Caco-2 (cell line): ENCODE measurements at places on chromosomes 6 and 20. TPM values are rescaled to one million over a fixed set of nuclear protein-coding genes. Genes with fewer than 3 reads are reported as not detected.

- H3K36me3 ChIP-seq: peaks cover 6% of the 10 kb centered on the region; the same call in 1 of the 2 replicates
- no peaks in the 10 kb centered on the region for H3K27me3 ChIP-seq
- peak overlapping the region; percentile 91 for H3K27ac ChIP-seq
- H3K4me3 ChIP-seq: peak overlapping the region; percentile 68
- peak; percentile 91 for DNase-seq
Measured at GRCh38 chr20:62066339-62066982, 780 bp upstream of the TAF4 start.

The CAGE1 gene
- total RNA-seq: 0.26 and 0.59 TPM in 2 replicates

The RAD21L1 gene
- total RNA-seq: not detected in 2 replicates

- peaks cover 60% of the 10 kb centered on the region for H3K4me1 ChIP-seq
- no peaks in the 10 kb centered on the region for H3K27me3 ChIP-seq
- peak overlapping the region; percentile 99 for H3K27ac ChIP-seq
- H3K36me3 ChIP-seq: 0 out of 2 replicates have a peak, but pooled peaks cover 2% of the 10 kb centered on the region
Measured at GRCh38 chr20:17965042-17965697, 3.4 kb downstream of the SNX5 start.

DNA sequence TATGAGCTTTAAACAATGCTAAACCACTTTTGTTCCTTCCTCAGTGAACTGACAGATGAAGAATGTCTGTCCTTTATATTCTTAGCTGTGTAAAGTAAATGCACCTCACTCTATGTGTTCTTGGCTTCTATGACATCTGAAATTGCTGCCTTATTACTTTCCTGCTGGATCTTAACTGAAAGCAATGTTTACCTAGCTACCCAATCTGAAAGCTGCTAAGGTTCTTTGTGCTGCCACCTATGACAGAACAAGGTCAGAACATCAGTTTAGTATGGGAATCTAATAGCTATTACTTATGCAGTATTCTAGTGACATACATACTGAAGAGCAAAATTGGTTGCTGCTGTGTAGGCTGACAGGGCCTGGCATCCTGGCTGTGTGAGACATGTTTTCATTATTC is 444.1 kb downstream of the KHDRBS2 start:
- no peak for DNase-seq
- no peaks in the 10 kb centered on the region for H3K4me1 ChIP-seq
- no peak overlapping the region for H3K4me3 ChIP-seq
- no peaks in the 10 kb centered on the region for H3K36me3 ChIP-seq

GRCh38 chr6:116461331-116461931 is at the start of gene CALHM6:
Gene CALHM6, plus strand, starts transcription at chr6:116461375. Its CDS starts 555 bp downstream, at chr6:116461930.
- H3K36me3 ChIP-seq: no peaks in the 10 kb centered on the region
- no peak for DNase-seq
- H3K27ac ChIP-seq: no peak within 1 kb of the TSS
- no peak within 1 kb of the TSS for H3K4me3 ChIP-seq

DNA sequence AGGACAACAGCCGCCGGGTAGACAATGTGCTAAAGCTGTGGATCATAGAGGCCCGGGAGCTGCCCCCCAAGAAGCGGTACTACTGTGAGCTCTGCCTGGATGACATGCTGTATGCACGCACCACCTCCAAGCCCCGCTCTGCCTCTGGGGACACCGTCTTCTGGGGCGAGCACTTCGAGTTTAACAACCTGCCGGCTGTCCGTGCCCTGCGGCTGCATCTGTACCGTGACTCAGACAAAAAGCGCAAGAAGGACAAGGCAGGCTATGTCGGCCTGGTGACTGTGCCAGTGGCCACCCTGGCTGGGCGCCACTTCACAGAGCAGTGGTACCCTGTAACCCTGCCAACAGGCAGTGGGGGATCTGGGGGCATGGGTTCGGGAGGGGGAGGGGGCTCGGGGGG is 16.7 kb upstream of the ZBTB9 start:
- H3K4me3 ChIP-seq: no peak overlapping the region
- no peaks in the 10 kb centered on the region for H3K27me3 ChIP-seq
- no peaks in the 10 kb centered on the region for H3K36me3 ChIP-seq
- H3K27ac ChIP-seq: no peak overlapping the region

DNA sequence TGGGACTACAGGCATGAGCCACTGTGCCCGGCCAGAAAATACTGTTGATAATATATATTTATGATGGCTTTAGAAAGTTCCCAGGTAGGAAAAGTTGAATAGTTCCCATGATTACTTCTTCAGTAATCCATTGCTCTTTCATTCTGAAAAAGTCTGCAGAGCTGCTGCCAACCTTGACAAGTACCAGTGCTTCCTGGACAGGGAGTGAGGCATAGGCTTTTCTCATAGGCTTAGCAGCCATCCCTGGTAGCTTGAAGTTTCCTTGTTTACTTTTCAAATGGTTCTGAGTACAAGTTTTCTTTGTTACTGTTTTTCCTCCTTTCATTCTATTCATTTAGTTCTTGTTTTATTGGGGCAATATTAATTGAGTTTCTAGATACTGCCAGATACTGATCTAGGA is 7.8 kb downstream of the RWDD1 start:
- no peaks in the 10 kb centered on the region for H3K27me3 ChIP-seq
- H3K36me3 ChIP-seq: no peaks in the 10 kb centered on the region

The DLL1 gene
- 6.6 and 8.1 TPM in 2 replicates for total RNA-seq

GRCh38 chr6:148441454-148441911 is 98.8 kb downstream of the SASH1 start:
- no peak for DNase-seq
- H3K4me1 ChIP-seq: peaks cover 42% of the 10 kb centered on the region
- no peaks in the 10 kb centered on the region for H3K36me3 ChIP-seq
- H3K27me3 ChIP-seq: no peaks in the 10 kb centered on the region
- H3K4me3 ChIP-seq: no peak overlapping the region

DNA sequence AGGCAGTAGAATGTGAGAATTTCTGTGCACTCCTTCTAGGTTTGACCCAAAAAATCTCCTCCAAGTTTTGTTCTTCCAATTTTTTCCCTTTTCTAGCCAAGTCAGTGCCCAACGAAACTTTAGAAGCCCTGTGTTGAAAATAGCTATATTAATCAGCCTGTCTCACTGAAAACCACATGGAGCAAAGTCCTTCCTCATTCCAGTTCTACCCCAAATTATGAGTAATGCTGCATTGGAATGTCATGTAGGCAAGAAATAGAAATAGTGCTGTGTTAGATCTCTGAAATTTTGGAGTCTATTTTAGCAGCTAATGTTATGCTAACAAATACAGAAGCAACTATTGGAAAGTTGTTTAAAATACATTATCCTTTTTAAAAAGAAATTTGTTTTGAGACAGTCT is 725.5 kb downstream of the TBC1D32 start:
- H3K36me3 ChIP-seq: no peaks in the 10 kb centered on the region
- H3K4me3 ChIP-seq: no peak overlapping the region
- H3K27ac ChIP-seq: no peak overlapping the region
- no peak for DNase-seq

The COL21A1 gene
- 1.2 and 1.3 TPM in 2 replicates for total RNA-seq

GRCh38 chr6:75612434-75612833 is 10.8 kb downstream of the SENP6 start:
- no peak overlapping the region for H3K27ac ChIP-seq
- H3K4me3 ChIP-seq: no peak overlapping the region
- H3K27me3 ChIP-seq: no peaks in the 10 kb centered on the region
- no peaks in the 10 kb centered on the region for H3K36me3 ChIP-seq
- no peaks in the 10 kb centered on the region for H3K4me1 ChIP-seq

- no peak for DNase-seq
- H3K4me1 ChIP-seq: no peaks in the 10 kb centered on the region
- H3K27me3 ChIP-seq: no peaks in the 10 kb centered on the region
- no peak overlapping the region for H3K27ac ChIP-seq
Measured at GRCh38 chr6:160420969-160421556, 72.9 kb downstream of the SLC22A3 start.

DNA sequence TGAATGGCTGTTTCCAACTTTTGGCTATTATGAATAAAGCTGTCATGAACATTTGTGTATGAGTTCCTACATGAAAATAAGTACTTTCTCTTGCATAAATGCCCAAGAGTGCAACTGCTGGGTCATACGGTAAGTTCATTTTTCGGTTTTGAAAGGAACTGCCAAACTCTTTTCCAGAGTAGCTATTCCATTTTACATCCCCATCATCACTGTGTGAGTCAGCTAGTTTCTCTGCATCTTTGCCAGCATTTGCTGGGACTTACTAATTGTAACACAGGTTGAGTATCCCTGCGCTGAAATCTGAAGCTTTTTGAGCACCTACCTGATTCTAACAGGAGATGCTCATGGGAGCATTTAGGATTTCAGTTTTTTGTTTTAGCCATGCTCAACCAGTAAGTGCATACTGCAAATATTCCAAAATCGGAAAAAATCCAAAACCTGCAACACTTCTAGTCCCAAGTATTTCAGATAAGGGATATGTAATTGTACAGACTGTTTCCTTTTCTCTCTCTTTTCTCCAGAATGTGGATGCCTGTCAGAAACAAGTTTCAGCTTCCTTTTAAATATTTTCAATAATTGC is 118.4 kb downstream of the DTNBP1 start:
- no peak overlapping the region for H3K27ac ChIP-seq
- no peak for DNase-seq
- no peaks in the 10 kb centered on the region for H3K4me1 ChIP-seq
- H3K36me3 ChIP-seq: no peaks in the 10 kb centered on the region

The OTOR gene
- total RNA-seq: not detected in 2 replicates

The FOXQ1 gene
- 170 and 191 TPM in 2 replicates for total RNA-seq

The HFE gene
- total RNA-seq: 5.7 and 7.4 TPM in 2 replicates

DNA sequence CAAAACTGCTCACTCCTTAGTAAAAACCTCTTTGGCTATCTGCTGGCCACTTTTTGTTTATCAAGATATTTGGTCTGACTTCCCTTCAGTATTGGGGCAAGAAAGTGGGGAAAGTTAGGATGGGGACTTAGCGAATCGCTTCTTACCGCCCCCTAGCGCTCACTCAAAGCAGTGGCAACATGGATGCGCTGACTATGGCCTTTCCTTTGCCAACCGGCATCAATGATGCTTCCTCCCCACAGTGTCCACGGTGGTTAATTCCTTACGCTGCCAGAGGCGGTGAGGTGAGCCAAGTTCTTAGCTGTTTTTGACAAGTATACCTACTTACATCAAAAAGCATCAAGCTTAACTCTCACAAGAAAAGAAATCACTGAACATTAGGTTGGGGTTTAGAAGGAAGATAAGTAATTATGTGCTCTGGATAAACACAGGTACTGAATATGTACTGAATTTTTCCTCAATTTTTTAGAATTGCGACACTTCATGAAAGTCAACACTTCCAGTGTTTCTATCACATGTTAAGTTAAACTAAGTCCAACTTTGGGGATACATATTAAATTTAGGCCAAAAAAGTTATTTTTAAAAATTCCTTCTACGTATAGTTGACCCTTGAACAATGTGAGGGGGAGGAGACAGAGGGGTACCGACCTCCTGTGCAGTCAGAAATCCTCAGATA is 86.7 kb downstream of the GMDS start:
- H3K36me3 ChIP-seq: no peaks in the 10 kb centered on the region
- H3K4me1 ChIP-seq: no peaks in the 10 kb centered on the region
- no peaks in the 10 kb centered on the region for H3K27me3 ChIP-seq
- H3K27ac ChIP-seq: no peak overlapping the region
- H3K4me3 ChIP-seq: no peak overlapping the region

The ZC3H12D gene
- total RNA-seq: 0.57 and 0.65 TPM in 2 replicates

- DNase-seq: no peak
- H3K27ac ChIP-seq: no peak overlapping the region
- H3K36me3 ChIP-seq: no peaks in the 10 kb centered on the region
- no peaks in the 10 kb centered on the region for H3K27me3 ChIP-seq
Measured at GRCh38 chr6:82025271-82025670, 222.3 kb downstream of the IBTK start.
